ENCODE measurements at places on chromosomes 5 and 9. TPM values are rescaled to one million over a fixed set of nuclear protein-coding genes. Genes with fewer than 3 reads are reported as not detected.

GRCh38 chr5:127944125-127944524 lies 139.4 kb upstream of the SLC12A2 start:
- no peak for DNase-seq

Gene MAMDC4
- total RNA-seq: 11.7 TPM

DNA sequence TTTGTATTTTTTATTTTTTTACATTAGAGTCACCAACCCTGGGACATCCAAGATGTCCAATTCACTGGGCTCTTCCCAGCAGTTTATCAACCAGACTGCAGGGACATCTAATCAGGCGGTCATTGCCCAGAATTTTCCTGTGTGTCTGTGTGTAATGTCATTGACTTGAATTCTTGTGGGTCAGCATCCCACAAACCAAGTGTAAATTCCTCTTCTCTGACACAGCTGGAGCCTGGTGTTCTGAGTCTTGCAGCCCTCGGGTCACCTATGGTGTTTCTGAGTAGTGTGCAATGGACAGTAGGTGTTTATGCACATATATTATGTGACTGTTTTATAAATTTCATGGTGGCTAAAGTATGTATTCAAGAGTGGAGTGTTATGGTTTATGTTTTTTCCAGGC lies 815.7 kb downstream of the SEMA5A start:
- no peak for DNase-seq

- DNase-seq: no peak
Observed at GRCh38 chr5:142829801-142830220, 59.6 kb downstream of the ARHGAP26 start.

DNA sequence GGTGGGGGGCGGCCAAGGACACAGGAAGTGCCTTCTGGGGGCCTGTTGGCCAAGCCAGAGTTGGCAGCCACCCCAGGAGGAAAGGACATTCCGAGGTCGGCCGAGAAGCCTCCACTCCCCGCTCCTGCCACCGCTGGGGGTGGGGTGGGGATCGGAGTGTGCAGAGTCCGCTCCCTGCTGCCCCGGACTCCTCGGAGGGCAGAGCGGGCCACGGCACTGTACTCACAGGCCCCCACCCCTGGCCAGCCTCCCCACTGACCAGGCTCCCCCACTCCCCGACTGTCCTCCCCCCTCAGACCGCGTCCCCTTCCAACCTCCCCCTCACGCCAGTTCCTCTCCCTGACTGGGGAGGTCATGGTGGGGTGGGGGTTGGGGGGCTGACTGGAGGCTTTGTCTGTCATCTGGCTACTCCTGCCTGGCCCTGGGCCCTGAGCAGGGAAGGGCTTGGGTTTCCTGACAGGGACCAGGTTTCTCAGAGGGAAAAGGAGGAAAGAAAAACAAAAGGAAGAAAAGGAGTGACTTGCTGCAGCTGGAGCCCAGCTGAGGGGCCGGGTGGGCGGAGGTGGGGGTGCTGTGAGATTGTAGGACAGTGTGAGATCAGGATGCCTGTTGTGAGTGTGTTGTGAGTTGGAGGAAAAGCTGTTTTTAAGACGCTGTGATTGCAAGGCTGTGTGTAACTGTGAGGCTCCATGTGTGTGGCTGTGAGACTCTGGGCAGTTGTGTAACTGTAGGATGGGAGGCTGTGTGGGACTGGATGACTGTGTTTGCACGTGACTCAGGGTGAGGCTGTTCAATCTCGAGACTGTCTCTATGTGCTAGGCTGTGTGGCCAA lies 29.7 kb downstream of the CNTFR start:
- no peak for DNase-seq

Gene FKBP15
- 24.7 TPM for total RNA-seq

GRCh38 chr9:3124001-3124400 lies 280.1 kb upstream of the PUM3 start:
- no peak for DNase-seq

DNA sequence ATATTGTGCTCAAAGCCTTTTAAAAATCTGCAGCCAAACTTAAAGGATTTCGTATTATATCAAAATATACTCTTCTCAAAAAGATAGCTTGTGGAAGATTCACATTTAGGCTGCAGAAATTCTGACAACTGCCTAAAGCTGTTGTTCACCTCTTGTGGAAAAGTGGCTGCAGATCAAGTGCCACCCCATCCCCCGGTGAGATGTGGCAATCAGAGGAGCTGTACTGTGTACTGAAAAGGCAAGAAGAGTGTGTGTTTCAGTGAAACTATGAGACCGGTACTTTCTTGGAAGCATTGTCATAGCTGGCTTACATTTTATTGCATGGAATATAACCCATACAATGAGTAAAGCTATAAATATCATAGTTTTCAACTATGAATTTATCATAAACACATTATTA lies 64.3 kb downstream of the CDH18 start:
- no peak for DNase-seq

DNA sequence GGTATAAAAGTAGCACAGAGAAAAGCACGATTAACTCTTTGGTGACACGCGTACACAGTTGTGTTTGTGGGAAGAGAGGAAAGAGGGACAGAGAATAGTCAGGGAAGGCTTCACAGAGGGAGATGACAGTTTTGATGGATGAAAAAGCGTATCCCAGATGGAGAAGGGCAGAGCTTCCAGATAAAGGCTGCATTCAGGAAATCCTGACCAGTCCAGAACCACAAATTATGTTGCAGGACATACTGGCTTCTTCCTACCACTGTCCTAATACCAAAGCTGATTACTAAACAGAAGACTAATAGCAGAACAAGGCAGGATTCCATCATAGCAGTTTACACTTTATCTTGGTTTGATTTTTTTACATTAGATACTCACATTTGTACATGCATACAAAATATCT lies 34.5 kb downstream of the SLC31A2 start:
- DNase-seq: no peak

DNA sequence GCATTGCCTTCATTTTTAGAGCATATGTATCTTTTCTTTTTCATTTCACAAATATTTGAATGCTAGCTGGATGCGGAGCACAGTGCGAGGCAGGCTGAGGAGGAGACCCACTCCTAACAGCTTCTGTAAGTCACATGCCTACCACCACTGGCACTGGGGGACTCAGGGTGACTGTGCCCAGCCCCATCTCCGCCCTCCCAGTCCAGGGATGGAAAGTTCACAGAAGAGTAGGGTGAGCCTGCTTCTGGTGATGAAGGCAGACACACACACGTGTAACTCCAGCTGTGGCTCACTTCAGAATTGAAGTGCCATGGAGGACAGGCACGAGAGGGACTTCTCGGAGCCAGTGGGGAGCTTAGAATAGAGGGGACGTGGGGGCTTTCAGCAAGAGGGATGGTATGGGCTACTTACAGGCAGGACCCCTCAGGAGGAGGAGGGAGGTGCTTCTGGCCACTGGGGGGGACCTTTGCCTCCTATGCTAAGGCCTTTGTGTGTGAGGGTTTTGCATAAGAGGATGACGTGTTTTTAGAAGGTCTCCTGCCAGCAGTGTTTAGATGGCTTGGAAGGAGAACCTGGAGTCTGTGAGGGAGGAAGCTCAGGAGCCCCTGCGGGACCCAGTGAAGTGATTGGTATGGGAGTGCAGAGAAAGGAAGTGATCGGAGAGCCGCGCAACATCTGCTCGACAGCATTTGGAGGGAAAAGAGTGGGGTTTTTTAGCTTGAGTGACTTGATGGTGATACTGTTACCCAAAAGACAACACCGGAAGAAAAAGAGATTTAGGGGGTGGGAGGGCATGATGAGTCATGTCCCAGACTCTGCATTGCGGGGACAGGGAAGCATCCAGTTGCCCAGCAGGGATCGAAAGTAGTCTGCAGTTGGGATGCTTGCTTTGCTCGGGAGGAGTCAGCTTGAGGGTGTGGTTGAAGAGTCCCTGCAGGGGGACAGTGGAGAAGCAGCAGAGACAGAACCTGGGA lies 163.5 kb upstream of the OTULINL start:
- DNase-seq: no peak

Gene MYMK
- not detected for total RNA-seq

GRCh38 chr5:44299394-44299793 lies 89.8 kb downstream of the FGF10 start:
- no peak for DNase-seq

Gene SEMA6A
- 0.50 TPM for total RNA-seq

- no peak for DNase-seq
Observed at GRCh38 chr5:2658447-2658846, 93.0 kb downstream of the IRX2 start.

- DNase-seq: no peak
Observed at GRCh38 chr9:9874270-9874669, 738.5 kb downstream of the PTPRD start.

- DNase-seq: no peak
Observed at GRCh38 chr5:149456597-149457392, 77.7 kb upstream of the IL17B start.

DNA sequence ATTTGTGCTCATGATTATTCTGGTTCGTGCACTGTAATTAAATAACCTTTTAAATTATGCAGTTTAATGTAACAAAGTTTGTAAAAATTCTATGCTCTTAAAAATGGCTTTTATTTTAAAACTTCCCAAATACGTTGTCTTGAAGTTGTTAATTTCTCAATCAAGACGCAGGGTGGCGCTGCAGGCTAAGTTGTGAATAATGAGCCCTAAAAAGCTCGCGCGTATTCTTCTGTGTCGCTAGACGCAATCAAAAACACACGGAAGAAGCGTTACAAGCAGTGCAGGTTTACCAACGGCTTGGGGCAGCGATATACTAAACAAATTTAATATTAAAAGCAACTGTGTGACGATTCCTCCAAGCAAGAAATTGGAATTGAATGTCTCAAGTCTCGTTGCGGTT lies at the start of gene PCDHB4:
PCDHB4 (plus strand) TSS at position 256 of the 400 bp plus-strand sequence. CDS start 181 bp downstream, outside the sequence.
- no peak for DNase-seq

Gene C9
- total RNA-seq: not detected

Gene INSL4
- total RNA-seq: not detected

DNA sequence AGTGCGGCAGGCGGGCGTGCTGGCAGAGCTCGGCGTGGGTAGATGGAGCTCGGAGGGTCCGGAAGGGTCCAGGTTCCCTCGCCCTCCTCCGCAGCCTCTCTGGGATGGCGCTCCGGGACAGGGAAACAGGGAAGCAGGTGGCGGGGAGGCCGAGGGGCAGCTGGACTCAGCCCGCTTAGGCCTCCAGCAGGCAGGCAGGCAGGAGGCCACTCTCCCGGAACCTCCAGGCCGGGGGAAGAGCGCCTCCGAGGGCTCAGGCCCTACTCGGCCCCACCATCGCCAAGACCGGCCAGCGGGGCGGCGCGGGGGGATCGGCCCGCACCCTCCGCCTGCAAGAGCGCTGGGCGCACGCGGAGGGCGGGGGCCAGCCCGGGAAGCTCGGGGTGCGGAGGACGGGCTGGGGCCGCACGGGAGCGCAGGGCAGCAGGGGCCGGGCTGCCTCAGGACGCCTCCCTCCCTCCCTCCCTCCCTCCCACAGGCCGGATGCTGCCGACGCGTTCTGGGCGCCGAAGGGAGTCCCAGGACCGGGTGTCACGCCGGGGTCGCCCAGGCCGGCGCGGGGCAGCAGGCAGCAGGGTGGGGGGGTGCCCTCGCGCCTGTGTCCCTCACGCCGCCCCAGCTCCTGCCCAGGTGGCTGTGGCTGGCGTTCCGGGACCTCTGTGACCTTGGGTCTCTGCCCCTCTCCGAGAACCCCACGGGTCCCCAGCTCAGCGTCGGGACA lies 977 bp downstream of the MGAT4B start:
- DNase-seq: peak; percentile 51

GRCh38 chr9:122201641-122202040 lies 27.1 kb downstream of the LHX6 start:
- DNase-seq: no peak

Gene ASPN
- total RNA-seq: not detected

Gene PCDHGA5
- total RNA-seq: 0.12 TPM

Gene NR2F1-AS1
- total RNA-seq: 0.41 TPM

Gene VCAN
- 0.14 TPM for total RNA-seq

Gene GDF9
- 2.8 TPM for total RNA-seq

- no peak for DNase-seq
Observed at GRCh38 chr5:32475334-32476097, 31.0 kb upstream of the ZFR start.

DNA sequence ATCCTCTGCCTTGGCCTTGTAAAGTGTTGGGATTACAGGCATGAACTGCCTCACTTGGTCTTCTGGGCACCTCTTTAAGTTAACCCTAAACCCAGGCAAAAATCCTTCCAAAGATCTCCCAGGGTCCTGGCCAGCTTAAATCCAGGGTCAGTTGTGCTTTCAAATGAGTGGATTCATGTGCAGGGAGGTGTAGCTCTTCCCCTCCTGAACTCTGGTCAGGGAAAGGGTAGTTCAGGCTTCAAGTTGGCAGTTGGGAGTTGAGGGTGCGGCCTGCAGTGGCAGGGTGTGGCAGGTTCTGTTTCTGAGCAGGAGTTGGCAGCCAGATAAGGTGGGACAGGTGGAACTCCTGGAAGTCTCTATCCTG lies 3.6 kb downstream of the HNRNPAB start:
- no peak for DNase-seq

Gene DDX4
- 1.1 TPM for total RNA-seq

DNA sequence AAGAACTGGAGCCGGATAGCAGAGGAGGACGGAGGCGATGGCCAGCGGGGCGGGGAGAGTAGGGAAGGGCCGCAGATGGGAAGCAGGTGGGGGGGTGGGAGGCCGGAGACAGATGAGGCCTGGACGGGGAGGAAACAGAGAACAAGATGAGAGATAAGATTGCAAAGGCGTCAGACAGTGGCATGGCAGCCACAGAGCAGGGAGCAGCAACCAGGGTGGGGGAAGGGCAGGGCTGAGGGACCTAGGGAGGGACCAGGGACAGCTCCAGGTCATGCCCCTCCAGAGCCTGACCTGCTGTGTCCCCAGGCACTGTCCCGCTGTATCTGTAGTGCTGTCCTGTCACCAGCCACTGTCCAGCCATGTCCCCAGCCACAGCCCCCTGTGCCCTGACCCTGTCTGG lies 49.6 kb upstream of the LMX1B start:
- DNase-seq: no peak

Gene SPINK13
- not detected for total RNA-seq

All from activated T-cell treated with anti-CD3 and anti-CD28 coated beads, Interleukin-2, amount 50 U/mL, for 72 hours (primary cell).